ENCODE measurements at places on chromosomes 7 and 10.

GRCh38 chr10:116853287-116853686 is 4.0 kb downstream of the ENO4 start:
- no peak for DNase-seq

DNA sequence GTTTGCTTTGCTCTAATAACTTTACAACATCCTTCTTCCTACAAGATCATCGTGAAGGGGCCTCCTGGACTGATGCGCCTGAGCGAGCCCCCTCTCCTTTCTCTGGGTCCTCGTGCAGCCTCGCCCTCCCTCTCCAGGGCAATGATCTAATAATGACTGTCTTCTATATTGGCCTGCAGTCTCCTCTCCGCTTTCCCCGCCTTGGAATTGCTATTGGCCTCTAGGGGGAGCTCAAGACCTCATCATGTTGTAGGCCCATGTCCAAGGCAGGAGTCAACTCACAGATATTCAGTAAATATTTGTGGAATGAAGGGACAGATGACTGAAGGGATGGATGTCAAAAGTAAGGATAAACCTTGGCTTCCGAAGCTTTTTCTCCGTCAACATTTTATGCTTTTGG is 1180.3 kb downstream of the TYW1 start:
- no peak for DNase-seq

DNA sequence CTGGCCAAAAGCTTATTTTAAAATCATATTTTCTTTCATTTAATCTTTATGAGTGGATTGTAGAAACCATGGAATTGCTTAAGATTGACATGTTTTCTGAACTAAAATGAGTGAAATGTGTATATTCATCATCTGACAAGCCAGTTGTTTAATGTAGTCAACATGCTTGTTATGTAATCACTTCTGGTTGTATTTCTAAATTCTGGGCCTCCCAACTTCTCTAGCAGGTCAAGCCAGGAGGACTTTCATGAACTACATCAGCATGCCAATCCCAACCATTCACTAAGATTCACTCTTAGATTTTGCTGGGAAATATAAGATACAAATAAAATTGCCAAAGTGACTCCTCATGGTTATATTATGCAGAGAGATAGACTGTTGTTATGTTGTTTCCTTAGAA is 21.1 kb upstream of the MAP3K8 start:
- DNase-seq = no peak

GRCh38 chr10:88032566-88032965 is 169.1 kb downstream of the PTEN start:
- no peak for DNase-seq

GRCh38 chr7:112350585-112350984 is 99.7 kb upstream of the IFRD1 start:
- DNase-seq = no peak

DNA sequence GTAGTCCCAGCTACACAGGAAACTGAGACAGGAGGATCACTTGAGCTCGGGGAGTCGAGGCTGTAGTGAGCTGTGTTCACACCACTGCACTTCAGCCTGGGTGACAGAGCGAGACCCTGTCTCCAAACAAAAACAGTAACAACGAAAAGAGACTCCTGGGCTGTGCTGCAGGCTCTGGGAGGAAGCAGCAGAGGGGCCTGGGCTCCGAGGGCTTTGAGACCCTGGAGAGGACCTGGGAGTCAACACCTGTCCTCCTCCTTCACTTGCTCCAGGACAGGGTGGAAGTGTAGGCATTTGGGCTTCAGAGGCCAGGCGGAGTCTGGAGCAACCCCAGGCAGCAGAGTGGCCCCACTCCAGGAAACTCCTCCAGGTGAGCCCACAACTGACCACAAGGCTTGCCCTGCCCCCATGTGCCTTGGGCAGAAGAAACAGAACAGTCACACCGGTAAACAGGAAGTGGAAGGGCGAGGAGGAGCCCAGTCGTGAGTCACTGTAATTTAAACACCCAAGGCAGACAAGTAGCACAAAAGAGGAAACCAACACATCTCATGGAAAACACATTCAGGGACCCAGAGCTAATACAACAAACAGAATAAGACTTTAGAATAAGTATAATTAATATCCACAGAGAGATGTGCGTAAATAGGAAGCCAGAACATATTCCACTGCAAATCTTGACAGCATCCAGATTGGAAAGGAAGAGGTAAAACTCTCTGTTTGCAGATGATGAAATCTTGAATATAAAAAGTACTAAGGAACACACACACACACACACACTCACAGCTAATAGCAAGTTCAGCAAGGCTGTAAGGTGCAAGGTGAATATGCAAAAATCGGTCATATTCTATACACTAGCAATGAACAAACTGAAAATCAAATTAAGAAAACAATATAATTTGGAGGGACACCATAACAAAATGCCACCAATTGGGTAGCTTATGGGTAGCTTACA is 20.5 kb upstream of the RASGEF1A start:
- no peak for DNase-seq

- no peak for DNase-seq
Observed at GRCh38 chr10:116147147-116147905, 125.7 kb downstream of the GFRA1 start.

GRCh38 chr7:112238330-112238729 is 31.8 kb downstream of the ZNF277 start:
- DNase-seq = no peak

GRCh38 chr10:33773886-33774480 is 439.5 kb upstream of the NRP1 start:
- no peak for DNase-seq

DNA sequence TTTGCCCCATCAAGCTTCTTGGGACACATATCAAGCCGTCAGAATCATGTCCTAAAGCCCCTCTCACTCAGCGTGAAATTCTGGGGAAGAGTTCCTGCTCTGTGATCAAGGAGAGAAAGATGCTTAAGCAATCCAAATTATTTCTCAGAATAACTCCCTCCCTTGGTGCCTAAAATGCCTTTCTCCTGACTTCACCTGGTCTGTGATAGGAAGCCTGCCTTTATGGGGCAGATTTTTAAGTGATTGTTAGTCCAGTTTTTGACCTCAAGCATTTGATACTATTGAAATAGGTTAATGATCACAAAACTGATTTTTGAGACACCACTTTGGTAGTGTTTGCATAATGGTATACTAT is 76.4 kb upstream of the MAGI2 start:
- no peak for DNase-seq
